ENCODE measurements at places on chromosomes 6 and 20.

- DNase-seq: no peak
Observed at GRCh38 chr20:63499338-63499969, 571 bp upstream of the EEF1A2 start.

DNA sequence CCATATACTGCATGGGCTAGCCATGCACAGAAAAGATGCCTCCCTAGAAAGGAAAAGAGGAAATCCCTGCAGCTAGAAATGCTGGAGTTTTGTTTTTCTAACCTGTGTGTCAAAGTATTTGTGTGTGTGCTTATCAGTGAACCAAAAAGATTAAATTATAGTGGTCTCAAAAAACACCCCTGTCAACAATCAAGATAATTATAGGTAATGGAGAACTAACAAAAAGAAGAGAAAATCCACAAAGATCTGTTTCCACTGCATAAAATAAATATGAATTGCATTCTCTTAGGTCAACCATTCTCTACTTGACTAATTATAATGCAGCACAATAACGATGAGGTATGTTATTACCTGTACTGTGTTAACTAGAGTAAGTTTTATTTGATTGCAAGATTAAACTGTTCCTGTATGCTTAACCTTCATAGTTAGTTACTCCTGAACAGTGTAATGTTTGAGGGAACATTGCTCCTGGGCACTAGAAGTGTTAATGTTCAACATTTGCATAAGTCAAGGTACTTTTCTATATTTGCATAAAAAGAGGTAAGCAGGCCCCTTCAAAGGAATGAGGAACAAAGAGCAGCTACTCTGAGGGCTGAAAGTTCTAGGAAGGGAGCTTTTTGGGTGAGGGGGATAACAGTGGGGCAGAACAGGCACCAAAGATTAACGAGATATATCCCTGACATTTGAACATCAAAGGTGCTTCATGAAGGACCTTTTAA lies 212.1 kb downstream of the BTBD9 start:
- no peak for DNase-seq

GRCh38 chr20:39632176-39632575 lies 670.0 kb downstream of the DHX35 start:
- no peak for DNase-seq

DNA sequence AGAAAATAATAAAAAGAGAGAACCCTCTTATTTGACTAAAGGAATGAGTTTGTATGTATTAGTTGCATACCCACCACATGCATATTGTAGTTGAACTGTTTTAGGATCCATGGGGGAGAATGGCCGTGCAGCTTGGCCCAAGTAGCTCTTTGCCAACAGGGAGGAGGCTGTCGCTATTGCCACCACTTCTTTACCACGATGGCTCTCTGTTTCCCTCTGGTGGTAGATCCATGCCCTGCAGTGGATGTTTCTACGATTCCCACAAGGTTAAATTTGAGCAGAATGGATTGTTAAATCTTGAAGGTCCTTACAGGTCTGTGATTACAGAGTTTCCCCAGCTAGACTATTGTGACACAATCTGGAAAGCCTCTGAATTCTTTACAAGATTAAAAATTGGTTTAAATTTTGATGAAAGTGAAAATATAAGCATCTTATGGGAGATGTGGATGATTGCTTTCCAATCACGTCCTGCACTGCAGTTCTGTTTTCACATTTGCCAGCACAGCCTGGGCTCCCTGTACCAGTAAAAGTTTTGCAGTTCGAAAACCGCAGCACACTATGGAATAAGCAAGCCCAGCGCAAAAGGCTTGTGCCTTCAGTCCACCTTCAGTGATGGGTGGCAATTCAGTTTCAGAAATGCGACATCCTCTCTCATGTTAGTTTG lies 34.4 kb upstream of the FNDC1 start:
- peak; percentile 59 for DNase-seq

DNA sequence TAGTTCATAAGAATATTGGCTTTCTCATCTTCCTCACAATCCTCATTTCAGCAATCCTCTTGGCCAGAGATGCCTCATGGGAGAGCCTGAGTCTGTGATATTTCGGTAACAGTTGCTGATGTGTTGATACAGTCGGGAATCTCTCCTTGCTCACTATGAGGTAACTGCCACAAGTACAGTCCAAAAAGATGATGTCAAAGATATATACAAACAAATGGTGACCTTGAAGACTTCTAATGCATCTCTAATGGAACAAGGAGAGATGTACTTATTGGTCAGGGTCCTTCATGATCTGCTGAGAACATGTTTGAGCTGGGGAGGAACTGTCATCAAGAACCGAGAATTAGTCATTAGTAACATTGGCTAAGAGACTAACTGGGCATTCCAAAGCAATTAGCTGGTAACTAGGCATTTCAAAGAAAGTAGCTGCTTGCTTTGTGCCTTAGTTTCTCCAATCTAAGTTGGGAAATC lies 56.1 kb downstream of the FILIP1 start:
- DNase-seq: no peak

GRCh38 chr6:8780653-8781052 lies 345.3 kb upstream of the SLC35B3 start:
- DNase-seq: no peak

DNA sequence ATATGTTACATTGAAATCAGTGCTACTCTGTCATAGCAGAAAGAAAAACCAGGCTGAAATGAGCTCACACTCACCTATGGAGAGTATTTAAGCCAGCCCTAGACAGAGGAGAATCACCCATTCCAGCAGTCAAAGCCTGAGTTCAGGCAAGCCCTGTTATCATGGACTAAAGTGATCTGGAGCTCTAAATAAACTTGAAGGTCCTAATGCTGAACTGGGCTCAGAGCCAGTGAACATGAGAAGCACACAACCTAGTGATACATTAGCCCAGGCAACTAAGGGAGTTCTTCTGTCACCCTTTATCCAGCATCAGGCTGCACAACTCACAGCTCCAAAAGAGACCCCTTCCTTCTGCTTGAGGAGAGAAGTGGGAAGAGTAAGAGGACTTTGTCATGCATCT lies 425.0 kb downstream of the COL12A1 start:
- no peak for DNase-seq

DNA sequence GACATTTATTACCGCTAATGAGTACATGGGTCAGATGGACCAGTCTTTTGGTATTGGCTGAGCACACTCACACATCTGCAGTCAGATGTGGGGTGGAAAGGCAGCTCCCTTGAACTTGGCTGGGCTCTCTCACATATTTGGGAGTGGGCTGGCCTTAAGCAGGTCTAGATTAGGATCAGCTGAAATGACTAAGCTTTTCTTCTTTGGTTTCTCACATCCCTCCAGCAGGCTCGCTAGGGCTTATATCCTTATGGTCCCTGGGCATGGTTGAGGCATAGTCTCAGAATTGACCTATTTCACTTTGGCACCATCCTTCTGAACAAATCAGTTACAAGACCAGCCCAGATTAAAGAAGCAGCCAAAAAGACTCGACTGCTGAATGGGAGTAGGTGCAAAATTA lies 14.4 kb upstream of the PLCB1 start:
- DNase-seq: no peak

- no peak for DNase-seq
Observed at GRCh38 chr6:118263921-118264486, 284.1 kb upstream of the PLN start.

GRCh38 chr20:5686384-5687105 lies 63.7 kb upstream of the SHLD1 start:
- DNase-seq: no peak

GRCh38 chr6:43021270-43022047 lies at the start of gene RRP36:
Gene RRP36, plus strand, starts transcription at chr6:43021623. Its CDS starts 32 bp downstream, at chr6:43021655.
- peak; percentile 25 for DNase-seq

DNA sequence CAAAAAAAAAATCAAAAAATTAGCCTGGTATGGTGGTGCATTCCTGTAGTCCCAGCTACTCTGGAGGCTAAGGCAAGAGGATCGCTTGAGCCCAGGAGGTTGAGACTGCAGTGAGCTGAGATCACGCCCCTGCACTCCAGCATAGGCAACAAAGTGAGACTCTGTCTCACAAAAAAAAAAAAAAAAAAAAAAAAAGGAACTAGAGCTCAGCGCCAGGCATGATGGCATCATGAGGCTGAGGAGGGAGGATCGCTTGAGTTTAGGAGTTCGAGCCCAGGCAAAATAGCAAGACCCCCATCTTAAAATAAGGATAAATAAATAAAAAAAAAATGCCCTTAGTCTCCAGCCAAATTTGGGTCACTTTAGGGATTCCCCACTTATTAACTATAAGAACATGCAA lies 40.4 kb upstream of the PIM1 start:
- no peak for DNase-seq

- DNase-seq: no peak
Observed at GRCh38 chr20:34954904-34955230, 739 bp downstream of the GSS start.

- no peak for DNase-seq
Observed at GRCh38 chr6:83096791-83097190, 29.3 kb downstream of the DOP1A start.

DNA sequence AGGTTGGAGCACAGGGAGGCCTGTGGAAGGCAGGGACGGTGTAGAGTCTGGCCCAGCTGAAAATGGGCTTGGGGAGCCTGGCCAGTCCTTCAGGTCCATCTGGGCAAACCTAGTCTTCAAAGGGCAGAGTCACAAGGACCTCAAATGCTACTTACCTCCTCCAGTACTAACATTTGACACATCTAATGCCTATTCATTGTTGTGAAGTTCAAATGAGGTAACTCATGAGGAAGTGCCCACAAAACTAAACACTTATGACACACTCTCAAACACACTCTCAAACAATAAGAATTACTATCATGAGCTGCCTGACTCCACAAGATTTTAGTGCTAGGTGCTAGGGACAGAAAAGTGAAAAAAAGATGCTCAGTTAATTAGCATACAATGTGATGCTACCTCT lies 27.1 kb downstream of the DAAM2 start:
- DNase-seq: no peak

- no peak for DNase-seq
Observed at GRCh38 chr20:46270977-46271744, 37.1 kb downstream of the CDH22 start.

DNA sequence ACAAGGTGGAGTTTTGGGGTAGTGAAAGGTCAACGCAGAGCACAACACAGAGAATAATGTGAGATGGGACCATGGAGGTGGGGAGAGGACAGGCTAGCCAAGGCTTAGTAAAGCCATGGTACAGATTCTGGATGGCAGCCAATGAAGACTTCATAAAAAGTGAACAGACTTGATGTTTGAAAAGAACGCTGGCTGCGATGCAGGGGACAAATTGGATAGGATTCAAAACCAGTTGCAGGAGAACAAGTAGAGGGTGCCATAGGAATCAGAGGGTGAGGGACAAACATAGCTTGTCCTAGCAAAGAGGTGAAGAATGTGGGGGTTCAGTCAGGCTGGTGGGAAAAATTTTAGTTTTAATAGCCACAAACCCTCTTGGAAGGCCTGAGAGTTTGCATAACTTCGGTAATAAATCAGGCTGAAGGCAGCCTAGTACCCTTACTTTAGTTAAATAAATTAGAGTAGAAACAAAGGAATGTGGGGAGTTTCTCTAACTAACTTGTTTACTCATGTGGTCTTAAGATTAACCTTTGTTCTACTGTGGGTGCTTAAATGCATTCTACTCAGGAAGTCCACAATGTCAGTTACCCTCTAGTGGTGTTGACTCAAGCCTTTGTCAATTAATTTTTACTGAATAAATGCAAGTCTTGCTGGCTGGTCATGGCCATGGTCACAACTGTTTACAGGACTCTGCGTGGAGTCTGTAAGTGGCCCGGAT lies 216.4 kb downstream of the C6orf118 start:
- no peak for DNase-seq

GRCh38 chr6:99588618-99589289 lies 17.9 kb upstream of the PRDM13 start:
- peak; percentile 47 for DNase-seq

DNA sequence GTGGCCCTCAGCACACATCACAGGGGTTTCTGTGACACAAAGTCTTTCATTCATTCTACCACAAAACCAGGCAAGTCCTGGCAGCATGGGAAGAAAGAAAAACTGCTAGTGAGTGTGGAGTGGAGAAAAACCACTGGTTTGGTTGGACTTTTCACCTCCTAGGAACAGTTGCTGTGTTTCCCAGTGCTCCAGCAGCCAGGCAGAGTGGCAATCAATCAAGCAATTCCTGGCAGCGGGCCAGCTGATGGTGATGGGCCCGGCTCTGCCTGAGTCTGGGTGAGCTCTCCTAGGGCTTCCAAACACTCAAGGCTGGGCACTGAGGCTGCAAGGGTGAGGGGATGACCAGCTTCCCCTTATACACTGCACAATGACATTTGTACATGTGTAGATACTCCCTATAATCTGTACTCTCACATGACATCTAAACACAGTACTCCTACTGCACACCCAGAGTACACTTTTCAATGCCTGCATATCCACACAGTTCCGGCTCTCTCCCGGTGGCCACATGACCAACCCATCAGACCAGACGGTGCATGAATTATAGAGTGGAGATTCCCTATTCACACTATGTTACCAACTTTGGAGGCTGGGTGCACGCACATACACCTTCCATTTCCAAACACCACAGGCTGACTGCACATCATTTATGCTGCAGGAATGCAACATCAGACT lies 156.6 kb downstream of the UNC5CL start:
- no peak for DNase-seq

GRCh38 chr6:29531668-29532067 lies 27.9 kb downstream of the UBD start:
- no peak for DNase-seq

- no peak for DNase-seq
Observed at GRCh38 chr6:39471954-39472659, 149.6 kb upstream of the KCNK16 start.

DNA sequence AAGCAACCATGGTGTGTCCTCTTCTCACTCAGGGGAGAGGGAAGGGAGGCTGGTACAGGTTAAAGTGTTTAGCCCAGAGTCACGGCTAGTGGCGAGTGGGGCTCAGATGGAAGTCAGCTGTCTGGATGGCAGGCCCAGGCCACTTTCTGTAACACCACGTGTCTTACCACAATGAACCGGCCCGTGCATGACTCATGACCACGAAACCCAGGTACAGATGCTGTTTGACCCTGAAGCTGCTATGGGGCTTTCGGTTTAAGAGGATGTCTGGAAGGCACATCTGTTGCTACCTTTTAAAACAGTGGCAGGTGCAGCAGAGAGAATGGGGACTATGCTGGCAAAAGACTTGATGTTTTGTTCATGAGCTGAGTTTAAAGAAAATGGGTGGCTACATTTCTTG lies 36.5 kb upstream of the MPC1 start:
- DNase-seq: peak; percentile 45

GRCh38 chr6:130853555-130854183 lies 26.5 kb downstream of the SMLR1 start:
- no peak for DNase-seq

Data from stimulated activated CD4-positive, alpha-beta T cell treated with anti-CD3 and anti-CD28 coated beads, TNF-alpha, amount 100 ng/mL, for 1 hour (primary cell).